Caudate nucleus (tissue), 63 donors: ENCODE measurements at places on chromosomes 6 and 20.

- DNase-seq: no peak
Observed at GRCh38 chr6:25042536-25042935, 106.8 kb upstream of the RIPOR2 start.

- no peak for DNase-seq
Observed at GRCh38 chr6:133991096-133991593, 38.1 kb downstream of the TBPL1 start.

GRCh38 chr6:125432963-125433362, 131.2 kb upstream of the HDDC2 start:
- no peak for DNase-seq

DNA sequence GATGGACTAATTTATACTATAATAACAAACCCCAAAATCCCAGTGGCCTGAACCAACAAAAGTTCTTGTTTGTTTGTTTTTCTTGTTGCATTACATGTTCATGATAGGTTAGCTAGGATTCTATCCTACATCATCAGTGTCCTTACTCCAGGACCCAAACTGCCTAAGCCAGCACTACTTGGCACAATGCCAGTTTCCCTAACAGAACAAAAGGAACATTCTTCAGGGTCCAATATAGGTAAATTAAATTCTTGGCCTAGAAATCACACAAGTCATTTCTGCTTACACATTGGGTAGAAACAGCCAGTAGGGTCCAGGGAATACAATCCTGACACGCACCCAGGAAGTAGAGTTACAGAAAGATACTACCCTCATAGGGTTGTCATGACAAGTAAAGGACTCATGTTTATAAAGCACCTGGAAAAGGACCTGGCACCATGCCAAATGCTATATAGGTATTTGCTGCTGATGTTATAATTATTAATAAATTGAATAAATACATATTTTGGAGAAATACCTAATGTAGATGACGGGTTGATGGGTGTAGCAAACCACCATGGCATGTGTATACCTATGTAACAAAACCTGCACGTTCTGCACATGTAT, 38.8 kb downstream of the RCAN2 start:
- no peak for DNase-seq

- no peak for DNase-seq
Observed at GRCh38 chr20:753136-753535, 15.2 kb downstream of the SLC52A3 start.

GRCh38 chr20:44475372-44475693, 341 bp upstream of the TTPAL start:
- DNase-seq: no peak

- no peak for DNase-seq
Observed at GRCh38 chr20:23058240-23058639, 8.8 kb upstream of the THBD start.

GRCh38 chr6:46012834-46013233, 2.8 kb downstream of the CLIC5 start:
- DNase-seq: no peak

GRCh38 chr20:17849901-17850683, 118.5 kb downstream of the SNX5 start:
- DNase-seq: no peak

DNA sequence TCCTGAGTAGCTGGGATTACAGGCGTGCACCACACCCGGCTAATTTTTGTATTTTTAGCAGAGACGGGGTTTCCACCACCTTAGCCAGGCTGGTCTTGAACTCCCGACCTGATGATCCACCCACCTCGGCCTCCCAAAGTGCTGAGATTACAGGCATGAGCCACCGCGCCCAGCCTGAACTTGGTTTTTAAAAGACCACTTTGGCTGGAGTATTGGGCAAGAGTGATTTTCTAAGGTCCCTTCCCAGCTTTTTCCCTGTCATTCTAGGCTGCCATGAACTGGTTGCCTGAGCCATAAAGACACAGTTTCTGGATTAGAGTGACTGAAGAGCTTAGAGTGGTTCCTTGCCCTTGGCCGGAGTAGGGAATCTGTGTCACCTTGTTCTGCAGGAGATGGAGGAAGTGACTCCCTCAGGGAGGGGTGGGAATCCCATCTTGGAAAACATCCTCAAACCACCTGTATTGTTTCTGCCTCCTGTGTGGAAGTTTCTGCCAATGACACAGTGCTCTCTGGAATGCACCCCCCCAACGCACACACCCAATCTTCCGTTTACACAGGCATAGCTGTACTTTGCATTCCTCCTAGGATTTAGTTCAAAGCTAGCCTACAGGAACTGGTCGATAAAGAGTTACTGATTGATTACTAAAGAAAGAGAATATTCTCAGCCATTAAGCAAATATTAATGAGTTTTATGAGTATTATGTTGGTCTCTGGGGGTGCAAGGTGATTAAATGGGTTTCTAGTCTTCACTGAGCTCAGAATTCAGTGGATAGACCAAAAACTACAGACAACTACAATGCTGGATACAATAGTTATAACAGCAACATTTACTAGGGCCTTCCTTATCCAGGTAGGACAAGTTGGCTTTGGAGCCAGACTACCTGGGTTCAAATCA, 18.2 kb downstream of the BCL2L1 start:
- no peak for DNase-seq

DNA sequence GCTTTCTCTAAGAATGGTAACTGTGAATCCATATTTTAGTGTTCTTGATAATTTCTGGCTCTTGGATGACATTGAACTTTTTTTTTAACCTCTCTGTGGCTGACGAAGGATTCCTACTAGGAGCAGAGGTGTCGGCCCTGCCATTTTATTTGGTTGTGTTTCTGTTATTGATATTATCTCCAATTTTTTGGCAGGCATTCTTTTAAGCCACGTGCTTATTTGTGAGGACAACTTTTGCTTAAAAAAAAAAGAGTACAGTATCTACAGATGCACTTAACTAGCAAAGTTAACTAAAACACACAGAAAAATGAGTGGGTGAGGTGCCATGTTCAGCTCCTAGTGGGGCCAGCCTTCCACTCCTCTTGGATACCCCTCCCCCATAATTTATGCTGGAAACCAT, 1.1 kb downstream of the FANCE start:
- DNase-seq: no peak

DNA sequence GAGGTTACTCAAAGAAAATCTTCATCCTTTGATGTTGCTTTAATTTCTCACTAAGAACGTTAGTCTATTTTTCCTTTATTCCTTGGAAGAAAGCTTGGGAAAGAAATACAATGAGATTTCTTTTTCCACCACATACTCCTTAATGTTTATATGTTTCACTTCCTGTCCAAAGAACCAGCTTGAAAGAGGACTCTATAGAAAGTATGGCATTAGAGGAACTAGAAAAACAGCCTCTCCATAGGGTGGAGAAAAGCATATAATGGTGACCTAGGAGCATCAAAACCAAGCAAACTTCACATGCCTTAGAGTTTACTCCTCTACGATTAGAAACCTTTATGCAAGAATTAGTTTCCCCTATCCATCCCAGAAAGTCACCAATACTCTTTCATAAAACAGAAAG, 131.1 kb downstream of the OPRM1 start:
- DNase-seq: no peak

GRCh38 chr6:149318581-149319286, 1.2 kb downstream of the TAB2 start:
- peak; percentile 7 for DNase-seq

DNA sequence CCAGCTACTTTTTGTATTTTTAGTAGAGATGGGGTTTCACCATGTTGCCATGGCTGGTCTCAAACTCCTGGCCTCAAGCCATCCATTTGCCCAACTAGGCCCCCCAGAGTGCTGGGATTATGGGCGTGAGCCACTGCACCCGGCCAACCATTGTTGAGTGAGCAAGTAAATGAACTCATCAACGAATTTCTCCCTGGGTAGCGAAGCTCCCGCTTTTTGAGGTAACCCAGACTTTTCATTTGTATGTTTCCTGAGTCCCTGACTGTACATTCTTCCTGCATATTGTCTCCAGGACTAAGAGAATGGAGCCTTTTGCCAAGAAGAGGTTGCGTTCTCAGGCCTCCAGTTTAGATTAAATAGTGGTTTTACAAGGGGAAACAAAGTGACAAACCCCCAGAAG, 36.4 kb downstream of the RIPOR3 start:
- DNase-seq: no peak

DNA sequence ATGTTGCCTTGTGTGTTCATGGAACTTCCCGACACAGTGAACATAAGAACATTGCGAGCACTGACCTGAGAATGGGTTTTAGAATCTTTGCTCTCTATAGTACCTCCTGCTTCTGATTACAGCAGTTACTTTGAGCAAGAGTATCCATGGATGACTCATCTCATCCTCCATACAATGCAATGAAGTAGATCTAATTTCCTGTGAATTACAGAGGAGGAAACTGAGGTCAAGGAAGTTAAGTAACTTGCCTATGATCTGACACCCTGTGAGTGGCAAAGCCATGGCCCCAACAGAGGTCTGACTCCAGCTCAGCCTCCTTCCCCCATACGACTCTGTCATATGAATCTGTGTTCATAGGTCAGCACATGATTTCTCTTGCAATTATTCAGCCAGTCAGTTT, 518.1 kb downstream of the TFAP2A start:
- DNase-seq: no peak

DNA sequence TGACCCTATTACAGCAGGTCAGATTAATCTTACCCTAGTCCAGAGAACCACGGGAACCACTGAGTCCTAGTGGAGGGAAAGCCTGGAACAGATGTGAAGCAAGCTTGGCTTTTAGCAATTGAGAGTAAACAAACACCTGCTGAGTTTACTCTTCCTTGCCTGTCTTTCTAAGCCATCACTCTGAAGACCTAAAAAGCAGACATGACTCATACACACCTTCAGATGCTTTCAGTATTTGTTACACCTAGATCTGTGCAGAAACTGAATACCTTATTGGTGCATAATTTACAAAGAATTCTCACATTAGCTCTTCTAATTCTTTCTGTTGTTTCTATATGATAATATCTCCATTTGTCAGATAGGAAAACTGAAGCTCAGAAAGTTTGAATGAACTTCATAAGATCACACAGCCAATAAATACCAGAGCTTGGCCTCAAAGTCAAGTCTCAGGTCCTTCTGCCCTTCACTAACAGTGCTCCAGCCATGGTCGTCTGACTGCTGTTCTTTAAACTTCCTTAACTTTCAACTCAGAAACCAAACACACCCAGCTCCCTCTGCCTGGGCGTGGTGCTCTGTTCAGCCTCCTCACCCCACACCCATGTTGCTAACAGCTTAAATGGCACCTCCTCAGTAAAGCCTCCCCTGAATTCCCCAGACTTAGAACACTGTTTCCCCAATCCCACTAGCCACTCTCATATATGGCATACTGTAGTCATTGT, 8.6 kb upstream of the GABBR1 start:
- no peak for DNase-seq
